ENCODE measurements at places on chromosomes 12 and 14.

GRCh38 chr12:97306147-97306546 lies 156.5 kb upstream of the RMST start:
- DNase-seq: no peak

- no peak for DNase-seq
These were observed 237.6 kb upstream of the AMIGO2 start for GRCh38 chr12:47317175-47317915.

GRCh38 chr12:97535582-97535981 lies 73.0 kb downstream of the RMST start:
- DNase-seq: no peak

DNA sequence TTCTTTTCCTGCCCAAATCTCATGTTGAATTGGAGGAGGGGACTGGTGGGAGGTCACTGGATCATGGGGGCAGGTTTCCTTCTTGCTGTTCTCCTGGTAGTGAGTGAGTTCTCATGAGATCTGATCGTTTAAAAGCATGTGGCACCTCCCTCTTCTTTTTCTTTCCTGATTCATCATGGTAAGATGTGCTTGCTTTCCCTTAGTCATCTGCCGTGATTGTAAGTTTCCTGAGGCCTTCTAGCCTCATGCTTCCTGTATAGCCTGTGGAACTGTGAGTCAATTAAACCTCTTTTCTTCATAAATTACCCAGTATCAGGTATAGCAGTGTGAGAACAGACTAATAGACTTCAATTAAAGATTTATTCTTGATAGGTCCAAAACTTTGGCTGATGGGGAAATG lies 83.5 kb downstream of the CAND1 start:
- no peak for DNase-seq

- DNase-seq: no peak
These were observed 157.6 kb downstream of the PRKCH start for GRCh38 chr14:61478971-61479473.

DNA sequence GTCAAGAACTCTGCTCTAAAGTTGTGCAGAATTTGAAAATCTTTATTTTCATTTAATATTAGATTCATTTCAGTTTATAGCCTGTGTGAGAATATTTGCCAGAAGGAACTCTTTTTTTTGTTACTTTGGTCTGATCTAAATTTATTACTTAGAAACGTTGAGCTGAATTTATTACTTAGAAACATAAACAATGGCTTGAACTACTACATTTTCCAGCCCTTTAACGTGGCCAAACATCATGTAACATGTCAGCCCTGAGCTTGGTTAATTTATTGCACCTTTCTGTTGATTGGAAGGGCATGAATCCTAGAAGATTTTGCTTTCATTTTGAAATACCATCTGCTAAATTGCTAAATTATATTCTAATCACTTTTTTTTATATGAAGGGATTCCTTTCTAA lies 241.4 kb downstream of the TMEM117 start:
- no peak for DNase-seq

DNA sequence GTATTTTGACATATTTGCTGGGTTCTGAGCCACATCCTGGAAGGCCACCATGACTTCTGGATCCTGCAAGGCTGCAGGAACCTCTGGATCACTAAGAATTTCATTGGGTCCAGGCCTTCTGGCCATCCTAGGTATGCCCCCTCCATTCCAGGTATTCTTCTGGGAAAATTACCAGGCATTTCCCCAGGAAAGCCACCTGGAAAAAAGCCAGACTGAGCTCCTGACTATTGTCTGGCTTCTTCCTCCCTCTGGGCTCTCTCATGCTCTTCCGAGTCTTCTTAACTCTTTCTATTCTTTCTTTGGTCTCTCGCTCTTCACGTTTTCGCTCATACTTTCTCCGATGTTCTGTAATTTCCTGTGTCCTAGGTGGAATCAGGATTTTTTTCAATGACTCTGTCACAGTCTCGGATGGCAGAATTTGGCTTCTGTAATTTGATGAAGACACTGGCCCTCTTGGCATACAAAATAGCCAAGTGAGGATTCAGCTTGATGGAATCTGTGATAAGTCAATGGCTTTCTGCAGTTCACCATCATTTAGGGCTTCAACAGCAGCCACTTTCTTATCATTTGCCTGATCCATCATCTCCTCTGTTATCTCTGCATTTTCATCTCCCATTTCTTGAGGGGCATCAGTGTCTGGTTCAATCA lies 42.6 kb downstream of the ATP23 start:
- DNase-seq: no peak

- no peak for DNase-seq
These were observed 594.2 kb downstream of the MED13L start for GRCh38 chr12:115683240-115683780.
